ENCODE measurements at places on chromosomes 7 and 10.

DNA sequence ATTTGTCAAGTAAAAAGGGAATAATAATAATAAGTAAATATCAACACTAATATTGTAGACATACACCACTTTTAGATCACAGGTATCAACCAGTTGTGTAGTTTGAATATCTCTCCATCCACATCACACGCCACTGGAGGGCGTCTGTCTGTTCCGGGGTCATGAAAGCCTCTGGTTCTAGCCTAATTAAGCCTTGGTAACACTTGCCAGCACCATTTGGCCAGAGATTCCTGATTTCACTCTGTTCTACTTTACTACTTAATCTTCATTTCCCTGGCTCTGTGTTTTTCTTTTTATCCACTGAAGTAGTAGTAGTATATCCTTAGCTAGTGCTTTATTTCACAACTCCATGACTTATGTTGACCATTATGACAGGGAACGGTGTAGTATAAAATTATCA lies 285.6 kb upstream of the POM121L12 start:
- DNase-seq = no peak

- no peak for DNase-seq
Measured at GRCh38 chr10:78981970-78982281, 86.8 kb upstream of the ZMIZ1 start.

DNA sequence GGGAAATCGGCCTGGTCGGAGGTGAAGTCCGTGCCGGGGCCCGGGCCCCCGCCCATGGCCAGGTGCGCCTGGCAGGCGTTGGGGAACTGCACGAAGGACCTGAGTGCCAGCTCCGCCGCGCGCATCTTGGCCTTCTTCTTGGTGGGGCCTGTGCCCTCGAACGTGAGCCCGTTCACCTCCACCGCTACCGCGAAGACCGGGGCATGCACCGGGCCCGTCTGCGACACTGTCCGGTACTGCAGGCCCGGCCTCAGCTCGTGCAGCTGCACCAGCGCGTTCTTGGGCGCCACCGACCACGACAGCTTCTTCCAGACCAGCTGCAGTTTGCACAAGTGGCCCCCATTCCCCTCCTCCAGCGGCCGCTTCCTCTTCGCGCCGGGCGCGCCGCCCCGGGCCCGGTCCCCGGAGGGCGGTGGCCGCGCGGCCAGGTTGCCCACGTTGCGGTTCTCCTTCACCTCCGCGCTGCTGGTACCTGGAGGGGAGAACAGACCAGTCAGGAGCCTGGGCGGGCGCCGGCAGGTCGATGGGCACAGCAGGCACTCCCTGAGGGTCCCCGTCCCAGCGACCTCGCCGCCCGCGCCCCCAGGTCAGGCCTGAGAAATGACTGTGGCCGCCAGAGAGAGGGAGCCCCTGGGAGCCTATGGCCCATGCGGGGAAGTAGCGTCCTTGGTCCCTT lies 307.4 kb downstream of the WDR37 start:
- no peak for DNase-seq

DNA sequence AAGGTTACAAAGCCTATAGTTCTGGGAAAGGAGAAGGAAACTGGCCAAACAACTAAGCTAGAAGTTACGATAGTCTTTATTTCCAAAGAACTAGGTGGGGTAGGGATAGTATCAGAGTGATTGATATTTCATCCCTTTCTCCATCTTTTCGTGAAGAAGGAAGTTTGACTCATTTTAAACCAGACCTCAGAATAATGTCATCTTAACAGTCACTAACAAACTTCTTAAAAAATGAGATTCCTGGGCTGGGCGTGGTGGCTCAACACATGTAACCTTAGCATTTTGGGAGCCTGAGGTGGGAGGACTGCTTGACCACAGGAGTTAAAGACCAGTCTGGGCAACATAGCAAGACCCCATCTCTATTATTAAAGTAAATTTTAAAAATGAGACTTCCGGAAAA lies 69.4 kb downstream of the ARL4A start:
- DNase-seq = no peak

GRCh38 chr10:14687340-14687739 lies 87.4 kb downstream of the FAM107B start:
- no peak for DNase-seq

DNA sequence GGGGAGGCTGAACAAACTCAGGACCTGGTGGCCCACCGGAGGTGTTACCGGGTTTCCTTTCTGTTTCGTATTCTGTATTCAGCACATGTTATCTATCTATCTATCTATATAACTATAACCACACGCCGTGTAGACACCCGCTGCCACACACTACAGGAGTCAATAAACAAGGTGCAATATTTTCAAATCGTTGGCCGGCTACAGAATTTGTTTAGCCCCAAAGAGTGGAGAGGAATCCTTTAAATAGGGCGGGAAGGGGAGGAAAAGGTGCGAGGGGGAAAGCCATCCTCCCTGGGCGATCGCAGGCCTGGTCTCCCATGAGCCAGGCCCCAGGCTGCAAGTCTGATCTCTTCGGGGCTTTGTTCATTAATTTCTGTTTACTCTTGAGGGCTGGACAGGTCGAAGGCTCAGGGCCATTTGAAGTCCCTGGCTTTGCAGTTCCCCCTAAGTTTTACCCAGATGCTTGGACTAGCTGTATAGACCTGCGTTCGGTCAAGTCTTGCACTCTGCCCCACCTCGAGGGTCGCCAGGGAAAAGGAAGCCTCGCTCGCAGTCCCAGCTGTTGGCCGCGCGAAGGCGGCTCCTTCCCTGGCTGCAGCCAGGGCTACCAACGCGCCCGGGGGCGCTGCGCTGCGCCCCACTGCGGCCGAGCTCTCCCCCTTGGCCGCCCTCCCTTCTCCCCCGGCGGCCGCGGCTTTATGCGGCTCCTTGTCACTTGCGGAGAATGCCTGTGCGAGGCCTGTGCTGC lies 3.8 kb downstream of the NKX2-3 start:
- no peak for DNase-seq

- DNase-seq = no peak
Measured at GRCh38 chr10:49781247-49781646, 19.1 kb upstream of the OGDHL start.

Data from CMK (cell line).